NCI-H2029 (cell line): ENCODE measurements at places on chromosomes 7 and 10.
A peak's percentile ranks its signal among the peaks of the same experiment; 100 is the strongest.

DNA sequence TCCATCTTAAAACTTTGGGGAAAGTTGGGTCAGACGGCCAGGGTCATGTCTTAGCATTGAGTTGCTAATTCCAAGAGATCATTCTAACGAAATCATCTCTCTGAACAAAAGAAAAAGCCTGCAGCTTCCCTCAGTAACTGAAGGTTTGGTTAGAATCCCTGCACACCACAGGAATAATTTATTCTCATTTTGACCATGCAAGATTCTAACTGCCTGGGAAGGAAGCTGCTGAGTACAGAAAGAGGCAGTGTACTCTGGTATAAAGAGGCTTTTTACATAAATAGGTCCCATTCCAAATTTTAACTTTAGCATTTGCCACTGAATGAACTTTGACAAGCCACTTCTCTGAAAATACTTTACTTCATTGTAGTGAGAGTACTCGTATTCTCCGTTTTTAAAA, 76.9 kb upstream of the RSBN1L start:
- no peak for DNase-seq

GRCh38 chr7:37149051-37149772, 299.5 kb downstream of the ELMO1 start:
- no peak for DNase-seq

DNA sequence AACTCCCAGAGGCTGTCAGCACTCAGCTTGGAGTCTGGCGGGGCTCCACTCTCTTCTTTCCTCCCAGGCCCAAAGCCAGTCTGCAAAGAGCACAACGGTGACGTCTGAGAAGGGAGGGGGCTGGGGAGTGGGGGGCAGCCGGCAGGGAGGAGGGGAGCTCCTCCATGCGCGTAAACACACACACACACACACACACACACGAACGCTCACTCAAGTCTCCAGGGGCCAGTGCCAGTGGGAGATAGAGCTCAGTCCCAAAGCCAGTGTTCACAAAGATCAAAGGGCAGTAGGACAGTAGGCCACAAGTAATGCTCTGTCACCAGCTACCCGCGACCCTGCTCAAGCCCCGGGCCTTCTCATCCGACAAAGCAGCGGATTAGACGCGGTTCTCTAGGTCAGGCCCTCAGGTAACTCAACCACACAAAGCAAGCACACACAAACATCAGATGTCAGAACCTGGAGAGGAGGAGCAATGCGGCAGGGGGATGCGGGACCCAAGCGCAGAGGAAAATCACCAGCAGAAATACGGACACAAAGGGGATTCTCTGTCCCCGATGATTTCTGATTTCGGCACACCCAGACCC, 19.9 kb downstream of the TCAF1 start:
- DNase-seq, result no peak

DNA sequence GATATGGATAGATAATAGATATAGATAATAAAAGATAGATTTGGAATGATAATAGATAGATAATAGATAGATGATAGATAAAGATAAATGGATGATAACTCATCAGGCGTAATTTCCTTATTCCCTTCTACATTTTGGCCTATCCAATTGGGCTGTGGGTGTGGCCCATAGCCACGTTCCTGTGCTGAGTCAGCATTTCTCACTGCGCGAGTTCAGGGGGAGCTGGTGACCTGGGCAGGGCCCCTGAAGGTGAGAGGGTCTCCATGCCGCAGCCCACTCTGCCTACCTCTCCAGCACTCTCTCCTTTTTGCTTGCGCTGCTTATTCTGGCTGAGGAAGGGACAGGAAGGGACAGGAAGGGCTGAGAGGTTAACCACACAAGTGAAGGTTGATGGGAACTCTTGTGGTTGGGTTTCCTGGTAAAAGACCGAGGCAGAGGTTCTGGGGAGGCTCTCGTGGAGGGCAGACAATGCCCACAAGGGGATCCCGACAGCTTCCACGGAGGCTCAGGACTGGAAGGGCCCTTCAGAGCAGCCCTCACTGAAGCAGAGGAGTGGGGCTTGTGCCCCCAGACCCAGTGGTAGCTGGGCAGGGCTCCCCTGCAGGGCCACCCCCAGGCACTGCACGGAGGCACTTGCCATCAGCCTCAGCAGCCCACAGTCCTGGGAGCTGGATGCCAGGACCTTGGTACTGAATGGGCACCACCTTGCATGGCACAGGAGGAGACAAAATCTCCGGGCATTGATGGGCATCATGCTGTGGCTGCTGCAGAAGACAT, 247.3 kb upstream of the PITRM1 start:
- DNase-seq, result no peak

GRCh38 chr10:14712991-14713424, 61.7 kb downstream of the FAM107B start:
- no peak for DNase-seq

- DNase-seq, result no peak
Observed at GRCh38 chr10:93410697-93411348, 71.3 kb downstream of the MYOF start.

GRCh38 chr7:104943502-104944343, 70.3 kb upstream of the KMT2E start:
- DNase-seq, result peak; percentile 97

- DNase-seq, result no peak
Observed at GRCh38 chr10:48623009-48623408, 18.1 kb upstream of the ARHGAP22 start.

DNA sequence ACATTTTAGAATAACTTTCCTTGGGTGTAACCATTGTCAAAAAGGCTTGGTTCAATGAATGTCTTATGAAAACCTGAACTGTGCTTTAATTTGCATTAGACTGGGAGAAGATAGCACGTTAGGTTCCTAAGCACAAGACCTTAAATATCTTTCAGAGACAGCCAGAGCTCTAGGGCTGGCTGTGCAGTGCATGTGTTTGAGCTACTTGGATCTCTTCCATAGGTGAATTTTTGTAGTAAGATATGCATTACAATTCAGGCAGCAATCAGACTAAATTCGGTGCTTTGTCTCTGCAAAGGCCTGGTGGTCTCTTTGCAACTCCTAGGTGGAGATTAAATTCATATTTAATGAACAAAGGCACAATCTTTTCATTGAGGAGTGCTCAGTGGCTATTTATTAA, 192.0 kb downstream of the ZNF438 start:
- DNase-seq, result no peak

DNA sequence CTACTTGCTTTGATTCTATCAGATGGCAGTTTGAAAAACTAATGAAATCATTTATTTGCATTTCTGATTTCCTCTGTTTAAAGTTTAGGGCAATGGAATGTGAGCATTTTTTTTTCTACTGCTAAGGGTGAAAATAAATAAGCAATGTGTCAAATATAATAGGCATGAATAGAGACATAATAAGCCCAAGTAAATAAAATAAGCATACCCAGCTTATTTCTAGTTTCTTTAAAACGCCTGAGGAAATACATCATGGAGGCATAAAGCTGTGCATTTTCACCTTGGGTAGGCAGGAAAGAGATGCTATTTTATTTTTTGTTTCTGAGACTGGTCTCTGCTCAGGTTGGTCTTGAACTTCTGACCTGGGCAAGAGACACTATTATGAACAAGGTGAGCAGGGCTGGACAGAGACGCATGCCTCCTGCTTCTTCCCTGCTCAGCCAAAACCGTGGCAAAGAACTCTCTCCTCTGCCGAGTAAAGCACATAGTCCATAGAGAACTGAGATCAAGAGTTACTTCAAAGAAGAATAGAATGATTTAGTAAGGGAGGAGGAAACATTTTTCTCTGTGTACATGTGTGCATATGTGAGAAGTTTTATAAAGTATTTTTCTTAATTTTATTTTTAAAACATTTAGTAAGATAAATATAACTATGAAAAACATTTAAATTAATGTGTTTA, 138.1 kb downstream of the GNAI1 start:
- no peak for DNase-seq

DNA sequence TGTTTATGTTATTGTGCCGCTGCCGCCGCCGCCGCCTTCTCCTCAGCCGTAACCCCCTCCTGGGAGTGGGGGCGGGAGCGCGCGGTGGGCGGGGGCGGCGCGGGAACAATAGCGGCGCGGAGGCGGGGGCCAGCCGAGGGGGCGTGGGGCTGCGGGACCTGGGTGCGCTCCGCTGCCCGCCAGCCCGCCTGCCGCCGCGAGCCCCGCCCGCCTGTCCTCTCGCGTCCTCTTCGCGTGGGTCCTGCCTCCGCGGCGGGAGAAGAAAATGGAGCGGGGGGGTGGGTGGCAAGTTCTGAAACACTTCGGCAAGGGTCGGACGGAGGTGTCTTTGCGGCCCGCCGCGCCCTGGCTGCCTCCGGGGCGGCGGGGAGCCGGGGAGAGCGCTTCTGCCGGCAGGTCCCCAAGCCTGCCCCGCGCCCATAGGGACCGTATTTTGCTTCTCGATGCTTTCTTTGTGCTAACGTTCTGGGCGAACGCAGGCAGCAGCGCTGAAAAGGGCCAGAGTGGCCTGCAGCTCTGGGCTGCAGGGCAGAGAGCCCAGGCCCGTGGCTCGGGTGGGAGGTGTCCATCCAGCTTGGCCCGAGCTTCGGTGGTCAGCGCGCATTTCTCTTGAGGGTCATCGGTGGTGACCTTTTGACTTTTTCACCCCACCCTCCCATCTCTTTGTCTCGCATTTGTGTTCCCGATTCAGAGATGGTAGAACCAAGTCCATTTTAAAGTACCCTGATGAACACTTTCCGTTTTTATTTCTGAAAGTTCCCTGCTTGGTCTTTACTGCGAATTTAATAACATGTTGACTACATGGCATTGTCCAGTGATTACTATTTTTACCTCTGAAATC, 613 bp downstream of the MAPK8 start:
- no peak for DNase-seq
